ENCODE measurements at places on chromosomes 6 and 20. TPM values are rescaled to one million over a fixed set of nuclear protein-coding genes. Genes with fewer than 3 reads are reported as not detected.

DNA sequence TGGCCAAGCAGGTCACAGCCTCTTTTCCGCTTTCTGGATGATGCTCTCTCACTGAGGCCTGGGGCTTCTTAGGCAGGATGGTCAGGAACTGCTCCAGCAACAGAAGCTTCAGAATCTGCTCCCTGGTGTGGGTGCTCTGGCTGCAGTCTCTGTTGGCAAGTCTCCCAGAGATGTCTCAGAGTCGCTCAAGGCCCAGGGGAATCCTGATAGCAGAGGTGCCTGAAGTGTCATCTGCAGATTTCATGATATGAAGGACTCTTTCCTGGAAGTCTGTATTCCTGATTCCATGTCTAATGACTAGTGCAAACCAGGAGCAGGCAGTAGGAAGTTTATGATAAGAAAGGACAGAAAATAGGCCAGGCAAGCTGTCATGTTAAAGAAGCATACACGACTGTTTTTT is 20.3 kb downstream of the ZSCAN31 start:
- no peak for DNase-seq

DNA sequence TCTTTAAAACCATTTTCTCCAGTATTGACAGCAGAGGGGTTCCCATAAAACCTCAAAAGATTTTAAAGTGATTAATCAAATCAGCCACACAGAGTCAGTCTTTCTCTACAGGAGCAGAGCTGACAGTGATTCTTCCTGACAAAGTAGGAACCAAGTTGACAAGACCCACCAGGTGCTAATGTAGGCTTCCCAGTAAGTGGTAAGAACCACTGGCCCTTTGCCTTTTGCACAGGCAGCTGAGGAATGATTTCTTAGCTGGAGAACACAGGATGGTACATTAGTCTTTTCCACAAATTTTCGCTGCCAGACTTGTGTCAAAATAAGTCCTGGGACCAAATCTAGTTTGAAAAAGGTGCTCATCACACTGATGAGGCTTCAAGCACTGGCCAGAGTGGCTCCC is 95.8 kb downstream of the ARMC2 start:
- no peak for DNase-seq

- peak; percentile 39 for DNase-seq
Observed at GRCh38 chr6:105797983-105798453, 288.1 kb upstream of the PRDM1 start.

NFATC2 gene
- 2.0 TPM for total RNA-seq

DNA sequence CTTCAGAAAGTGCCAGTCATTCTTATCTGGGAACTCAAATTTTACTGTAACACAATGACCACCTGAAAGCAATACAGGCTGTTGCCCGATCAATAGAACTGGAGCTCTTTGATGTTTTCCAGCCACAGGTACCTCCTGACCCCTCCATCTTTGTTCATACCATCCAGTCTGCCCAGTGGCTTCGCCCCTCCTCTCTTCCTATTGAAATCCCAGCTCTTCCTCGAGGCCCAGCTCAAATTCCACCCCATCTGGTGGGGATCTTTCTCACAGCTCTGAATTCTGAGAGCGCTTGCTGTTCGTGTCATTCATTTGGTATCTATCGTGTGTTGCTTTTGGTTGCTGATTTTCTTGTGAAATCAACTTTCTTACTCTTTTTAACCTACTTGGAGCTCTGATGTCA is 87.9 kb upstream of the CNKSR3 start:
- no peak for DNase-seq

DNA sequence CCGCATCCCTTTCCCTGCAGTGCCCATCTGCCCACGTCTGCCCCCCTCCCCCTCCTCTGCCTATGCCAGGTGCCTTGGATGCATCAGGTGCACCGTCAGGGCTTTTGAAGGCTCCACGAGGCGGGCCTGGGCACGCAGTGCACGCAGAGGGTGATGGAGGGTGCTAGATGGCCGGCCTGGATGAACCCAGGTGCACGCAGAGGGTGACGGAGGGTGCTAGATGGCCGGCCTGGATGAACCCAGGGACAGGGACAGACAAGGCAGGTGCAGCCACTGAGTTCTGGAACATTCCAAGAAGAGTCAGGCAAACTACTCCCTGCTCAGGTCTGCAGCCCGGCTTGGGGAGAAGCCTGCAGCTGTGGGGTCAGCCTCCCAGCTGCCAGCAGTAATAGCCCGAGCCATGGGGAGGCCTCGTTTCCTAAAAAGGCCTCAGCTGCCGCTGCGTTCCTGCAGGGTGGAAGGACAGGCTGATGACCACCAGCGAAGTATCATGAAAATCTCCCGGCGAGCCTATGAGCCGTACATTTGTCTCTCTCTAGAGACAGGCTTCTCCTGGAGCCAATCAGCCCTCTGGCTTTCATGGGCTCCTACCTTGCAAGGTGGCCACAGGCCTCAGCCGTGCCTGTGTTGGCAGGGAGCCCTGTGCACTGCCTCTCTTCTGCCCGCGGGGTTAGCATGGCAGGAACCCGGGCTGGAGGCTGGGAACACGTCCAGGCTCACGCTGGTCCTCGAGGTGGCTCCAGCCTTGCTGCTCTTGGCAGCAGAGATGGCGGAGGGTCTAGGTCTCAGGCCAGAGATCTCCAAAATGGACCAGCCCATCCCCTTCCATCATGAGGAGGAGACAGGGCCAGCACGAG is 29.6 kb downstream of the NTSR1 start:
- peak; percentile 30 for DNase-seq

LSM14B gene
- total RNA-seq = 51.7 TPM

DNA sequence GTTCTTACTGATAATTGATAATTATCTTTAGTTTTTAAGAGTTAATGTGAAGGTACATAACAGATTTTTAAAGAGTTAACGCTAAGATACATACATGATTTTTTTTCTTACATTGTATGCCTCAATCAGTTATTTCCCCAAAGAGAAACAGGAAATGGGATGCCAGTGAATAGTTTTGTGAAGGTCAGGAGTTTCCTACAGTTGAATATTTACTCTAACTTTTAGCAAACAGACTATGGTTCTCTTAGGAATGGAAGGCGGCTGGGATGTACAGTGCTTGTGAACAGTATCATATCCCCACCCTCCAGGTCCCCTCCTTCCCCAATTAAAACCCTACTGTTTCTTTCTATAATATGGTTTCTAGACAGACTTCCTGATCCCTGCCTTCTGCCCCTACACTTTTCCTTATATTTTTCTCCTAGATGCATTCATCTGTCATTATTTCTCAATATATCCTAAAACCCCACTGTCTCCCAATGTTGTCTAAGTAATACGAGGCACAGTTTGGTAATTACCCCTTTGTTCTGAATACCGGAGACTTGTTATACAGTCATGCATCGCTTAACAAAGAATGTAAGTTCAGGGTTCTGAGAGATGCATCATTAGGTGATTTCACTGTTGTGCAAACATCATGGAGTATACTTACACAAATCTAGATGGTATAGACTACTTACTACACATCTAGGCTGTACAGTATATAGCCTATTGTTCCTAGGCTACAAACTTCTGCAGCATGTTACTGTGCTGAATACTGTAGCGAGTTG is 29.2 kb downstream of the SLC35A1 start:
- no peak for DNase-seq

DNA sequence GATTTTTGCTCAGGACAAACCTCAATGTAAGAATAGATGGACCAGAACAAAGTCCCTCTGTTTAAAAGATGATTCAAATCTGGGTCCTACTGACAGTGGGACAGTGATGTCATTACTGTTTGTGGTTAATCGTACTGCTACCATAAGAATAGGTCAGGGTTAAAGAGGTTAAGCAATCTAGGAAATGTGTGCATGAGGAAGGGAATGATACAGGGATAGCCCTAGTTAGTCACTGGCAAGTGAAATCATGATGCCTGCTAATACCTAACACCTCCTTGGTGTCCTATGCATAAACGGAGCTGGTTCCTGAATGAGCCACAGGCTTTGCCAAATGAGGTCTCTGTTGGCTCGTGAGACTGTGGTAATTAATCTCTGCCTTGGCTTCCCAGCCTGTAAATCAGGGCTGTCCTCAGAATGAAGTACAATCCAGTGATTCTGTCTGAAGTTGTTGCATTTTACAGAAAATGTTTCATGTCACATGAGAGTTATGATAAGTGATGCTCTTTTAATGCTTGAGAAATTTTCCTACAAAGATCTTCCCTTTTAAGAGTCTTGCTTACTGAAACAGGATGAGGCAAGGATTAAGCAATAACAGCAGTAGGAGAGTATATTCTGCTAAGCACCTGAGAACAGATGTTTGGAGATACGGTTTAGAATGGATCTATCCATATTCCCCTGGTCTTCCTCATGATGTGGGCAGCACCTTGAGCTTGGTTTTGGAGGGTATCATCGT is 3.8 kb downstream of the MEP1A start:
- DNase-seq = no peak

DNA sequence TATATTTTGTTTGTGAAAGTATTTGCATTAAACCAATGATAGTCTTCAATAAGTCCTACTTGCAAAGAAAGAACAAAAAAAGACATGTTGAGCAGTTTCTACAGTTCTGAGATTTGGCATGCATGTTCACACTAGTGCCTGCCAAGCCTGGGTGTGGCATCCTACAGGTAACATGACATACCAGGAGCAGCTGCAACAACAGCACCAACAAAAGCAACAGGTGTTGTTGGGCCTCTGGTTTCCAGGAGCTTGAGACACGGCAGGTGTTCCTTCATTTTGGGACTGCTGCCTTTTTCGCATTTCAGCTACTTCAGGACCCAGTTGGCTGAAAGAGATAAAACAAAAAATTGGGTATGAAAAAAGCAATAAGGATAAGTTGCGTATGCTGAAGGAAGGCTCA is 41.2 kb upstream of the MTRF1L start:
- DNase-seq = no peak

- DNase-seq = no peak
Observed at GRCh38 chr6:164807125-164807524, 502.3 kb downstream of the C6orf118 start.

BANF2 gene
- total RNA-seq = not detected

MAS1 gene
- total RNA-seq = not detected

- DNase-seq = no peak
Observed at GRCh38 chr6:35842381-35842780, 37.2 kb downstream of the LHFPL5 start.

GRCh38 chr20:23092384-23092756 is 6.2 kb upstream of the CD93 start:
- DNase-seq = no peak

TMC2 gene
- not detected for total RNA-seq

TSHZ2 gene
- 4.9 TPM for total RNA-seq

Data from Right ventricle myocardium superior (tissue), 1 donor.